ENCODE measurements at places on chromosomes 3 and 15. TPM values are rescaled to one million over a fixed set of nuclear protein-coding genes. Genes with fewer than 3 reads are reported as not detected.
A peak's percentile ranks its signal among the peaks of the same experiment; 100 is the strongest.

DNA sequence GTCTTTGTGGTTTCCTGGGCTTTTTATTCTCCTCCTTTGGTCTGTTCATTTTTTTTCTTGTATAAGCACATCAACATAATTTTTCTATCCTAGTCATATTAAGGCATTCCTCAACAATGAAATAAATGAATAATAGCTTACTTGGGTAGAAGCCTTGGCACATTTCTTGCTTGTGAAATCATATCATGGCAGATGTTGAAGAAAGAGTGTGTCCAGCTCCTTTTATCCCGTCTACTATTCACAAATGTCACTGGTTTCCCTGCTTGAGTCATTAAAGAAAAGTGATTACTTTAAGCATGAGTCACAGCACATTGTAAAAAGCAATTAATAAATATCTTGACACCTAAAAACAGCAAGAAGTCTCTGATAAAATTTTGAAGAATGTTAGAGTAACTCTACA, 42.1 kb downstream of the MINAR1 start:
- no peaks in the 10 kb centered on the region for H3K36me3 ChIP-seq
- DNase-seq = no peak
- no peak overlapping the region for H3K27ac ChIP-seq
- H3K4me3 ChIP-seq = no peak overlapping the region

The GOLGA8G gene
- not detected for total RNA-seq

GRCh38 chr3:129820587-129820986, 72.9 kb downstream of the TMCC1 start:
- H3K27ac ChIP-seq = no peak overlapping the region
- no peaks in the 10 kb centered on the region for H3K4me1 ChIP-seq
- no peaks in the 10 kb centered on the region for H3K27me3 ChIP-seq
- H3K36me3 ChIP-seq = peaks cover 4% of the 10 kb centered on the region

The ECE2 gene
- not detected for total RNA-seq

DNA sequence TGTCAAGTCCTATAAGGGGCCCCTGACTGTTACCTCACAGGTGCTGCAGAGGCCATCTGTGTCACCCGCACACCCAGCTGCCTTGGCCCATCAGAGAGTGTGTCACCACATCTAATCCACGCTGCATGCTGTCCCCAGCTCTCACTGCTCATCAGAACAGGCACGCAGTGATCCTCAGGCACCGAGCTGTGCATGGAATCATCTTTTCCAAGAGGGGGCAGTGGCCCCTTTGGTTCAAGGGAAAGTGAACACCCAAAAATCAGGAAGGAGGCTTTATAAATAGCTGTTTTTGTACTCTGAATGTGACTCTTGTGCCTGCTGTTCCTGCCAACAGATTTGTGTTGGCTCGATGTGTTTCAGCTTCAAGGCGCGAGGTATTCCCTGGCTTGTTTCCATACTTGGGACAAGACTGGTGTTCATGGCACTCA, 110.3 kb upstream of the ETV5 start:
- DNase-seq = no peak
- no peaks in the 10 kb centered on the region for H3K36me3 ChIP-seq

The CPN2 gene
- not detected for total RNA-seq

DNA sequence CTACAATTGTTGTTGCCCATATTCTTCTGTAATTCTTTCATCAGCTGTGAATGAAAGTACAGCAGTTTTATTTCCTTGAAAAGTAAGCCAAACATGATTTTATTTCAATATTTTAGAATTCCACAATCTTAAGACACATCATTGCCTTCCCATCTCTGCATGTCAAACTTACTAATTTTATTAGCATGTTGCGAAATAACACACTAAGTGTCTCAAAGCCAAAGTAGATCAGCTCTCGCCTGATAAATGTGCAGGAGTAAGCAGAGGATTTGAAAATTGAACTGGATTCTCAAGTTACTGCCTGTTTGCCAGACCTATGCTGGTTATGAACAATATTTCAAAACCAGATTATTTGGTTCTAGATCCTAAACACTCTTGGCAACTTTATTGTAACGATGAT, 25.7 kb downstream of the TGFBR2 start:
- peak overlapping the region; percentile 97 for H3K27ac ChIP-seq
- H3K4me1 ChIP-seq = peaks cover 95% of the 10 kb centered on the region
- DNase-seq = no peak
- no peaks in the 10 kb centered on the region for H3K27me3 ChIP-seq

The CA12 gene
- not detected for total RNA-seq

The DNAJC17 gene
- 42.2 TPM for total RNA-seq

DNA sequence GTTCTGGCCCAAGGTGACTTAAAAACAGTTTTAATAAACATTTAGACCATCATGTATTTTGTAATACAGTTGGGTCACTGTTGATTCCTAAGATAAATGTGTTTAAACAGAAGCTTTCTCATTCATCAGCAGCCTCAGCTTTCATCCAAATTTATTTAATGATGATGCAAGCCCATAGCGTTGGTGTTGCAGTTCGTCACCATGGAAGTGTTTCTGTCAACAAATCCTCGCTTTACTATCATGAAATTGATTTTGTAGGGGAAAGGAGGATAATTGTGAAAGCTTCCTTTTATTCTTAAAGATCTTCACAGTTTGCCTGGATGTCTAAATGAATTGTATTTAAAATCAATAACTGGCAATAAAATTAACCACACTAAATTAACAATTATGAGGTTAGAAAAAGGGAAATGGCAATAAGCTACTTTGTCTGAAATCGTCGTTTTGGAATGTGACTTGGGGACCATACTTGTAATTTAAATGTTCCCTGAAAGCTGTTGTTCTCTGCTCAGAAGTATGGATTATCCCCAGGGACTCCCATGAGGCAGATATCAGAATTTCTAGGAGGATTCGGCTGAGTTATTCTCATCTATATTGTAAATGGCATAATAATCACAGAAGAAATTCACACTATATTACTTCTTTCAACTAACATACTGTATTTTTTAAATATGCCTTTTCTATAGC, 29.0 kb downstream of the CMSS1 start:
- no peak for DNase-seq
- peaks cover 4% of the 10 kb centered on the region for H3K4me1 ChIP-seq
- H3K27ac ChIP-seq = no peak overlapping the region
- H3K4me3 ChIP-seq = no peak overlapping the region
- no peaks in the 10 kb centered on the region for H3K27me3 ChIP-seq
- no peaks in the 10 kb centered on the region for H3K36me3 ChIP-seq

The PATL2 gene
- 20.5 TPM for total RNA-seq

DNA sequence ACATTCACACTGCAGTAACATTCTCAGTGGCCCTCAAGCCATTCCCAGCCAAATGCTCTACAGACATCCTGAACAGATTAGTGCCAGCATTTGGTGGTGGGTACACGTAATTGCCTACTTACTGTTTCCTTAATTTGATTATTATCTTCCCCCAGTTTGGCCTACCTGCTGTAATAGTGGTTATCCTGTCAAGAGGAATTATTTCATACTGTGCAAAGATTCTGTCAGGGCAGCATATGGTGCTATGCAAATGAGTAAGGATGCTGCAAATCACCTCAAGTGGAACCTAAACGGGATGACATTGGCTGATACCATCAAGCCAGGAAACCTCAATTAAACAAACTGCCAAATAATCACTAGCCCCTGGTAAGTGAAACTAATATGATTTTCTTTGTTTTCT, 88.7 kb downstream of the SEMA6D start:
- no peaks in the 10 kb centered on the region for H3K36me3 ChIP-seq
- H3K27ac ChIP-seq = no peak overlapping the region
- no peak overlapping the region for H3K4me3 ChIP-seq
- DNase-seq = no peak
- H3K4me1 ChIP-seq = no peaks in the 10 kb centered on the region

GRCh38 chr3:133296981-133297380, 102.9 kb upstream of the BFSP2 start:
- H3K4me3 ChIP-seq = no peak overlapping the region
- no peaks in the 10 kb centered on the region for H3K4me1 ChIP-seq
- H3K36me3 ChIP-seq = no peaks in the 10 kb centered on the region

DNA sequence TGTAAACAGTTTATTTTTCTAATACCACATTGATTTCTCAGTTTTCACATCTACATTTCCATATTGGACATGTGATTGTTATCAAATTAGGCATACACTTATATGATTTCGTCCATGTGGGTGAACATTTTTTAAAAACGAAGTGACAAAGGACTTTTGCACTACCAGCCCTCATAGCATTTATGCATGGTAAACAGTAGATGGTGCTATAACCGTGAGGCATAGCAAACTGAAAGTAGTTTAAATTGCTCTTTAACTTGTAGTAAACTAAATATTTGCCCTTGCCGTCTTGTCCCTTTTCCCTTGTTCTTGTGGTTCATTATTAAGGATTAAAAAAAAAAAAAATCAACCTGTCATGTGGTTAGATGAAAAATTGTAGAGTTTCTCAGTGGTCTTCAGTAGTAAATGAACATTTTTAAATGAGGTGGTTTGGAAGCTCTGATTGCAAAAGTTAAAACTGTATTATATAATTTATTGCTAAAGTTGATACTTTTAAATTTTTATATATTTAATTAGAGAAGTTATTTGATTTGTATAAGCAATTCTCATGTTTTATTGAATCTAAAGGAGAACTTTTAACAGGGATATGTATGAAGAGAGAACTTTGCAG, 24.0 kb downstream of the STX19 start:
- peaks cover 4% of the 10 kb centered on the region for H3K4me1 ChIP-seq
- H3K27ac ChIP-seq = peak overlapping the region; percentile 38
- peak; percentile 41 for DNase-seq

The MASP1 gene
- not detected for total RNA-seq

GRCh38 chr3:58099865-58100264, 91.6 kb downstream of the FLNB start:
- peaks cover 24% of the 10 kb centered on the region for H3K36me3 ChIP-seq
- no peak for DNase-seq
- no peak overlapping the region for H3K4me3 ChIP-seq
- no peaks in the 10 kb centered on the region for H3K27me3 ChIP-seq
- no peak overlapping the region for H3K27ac ChIP-seq

DNA sequence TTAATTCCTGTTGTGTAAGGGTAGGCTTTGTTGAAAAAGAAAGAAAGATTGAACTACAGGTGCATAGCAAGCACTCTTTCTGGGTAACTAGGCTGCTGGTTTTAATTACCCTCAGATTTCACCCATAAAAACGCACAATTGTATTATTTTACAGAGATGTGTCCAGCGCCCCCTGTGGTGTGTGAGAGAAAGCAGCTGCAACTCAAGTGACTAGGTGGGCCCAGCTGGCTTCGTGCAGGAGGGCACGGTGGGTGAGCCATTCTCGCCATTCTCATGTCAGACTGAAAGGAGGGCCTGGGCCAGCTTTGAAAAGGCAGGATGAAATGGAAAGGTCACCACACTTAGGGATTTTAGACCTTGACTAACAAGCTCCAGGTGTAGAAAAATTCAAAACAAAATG, 122.6 kb downstream of the LRIG1 start:
- H3K4me1 ChIP-seq = peaks cover 14% of the 10 kb centered on the region
- no peaks in the 10 kb centered on the region for H3K27me3 ChIP-seq

- H3K4me3 ChIP-seq = no peak overlapping the region
- peaks cover 46% of the 10 kb centered on the region for H3K4me1 ChIP-seq
- no peak overlapping the region for H3K27ac ChIP-seq
- peaks cover 8% of the 10 kb centered on the region for H3K36me3 ChIP-seq
- no peak for DNase-seq
- no peaks in the 10 kb centered on the region for H3K27me3 ChIP-seq
These were observed 36.9 kb downstream of the APBA2 start for GRCh38 chr15:28922707-28923012.

DNA sequence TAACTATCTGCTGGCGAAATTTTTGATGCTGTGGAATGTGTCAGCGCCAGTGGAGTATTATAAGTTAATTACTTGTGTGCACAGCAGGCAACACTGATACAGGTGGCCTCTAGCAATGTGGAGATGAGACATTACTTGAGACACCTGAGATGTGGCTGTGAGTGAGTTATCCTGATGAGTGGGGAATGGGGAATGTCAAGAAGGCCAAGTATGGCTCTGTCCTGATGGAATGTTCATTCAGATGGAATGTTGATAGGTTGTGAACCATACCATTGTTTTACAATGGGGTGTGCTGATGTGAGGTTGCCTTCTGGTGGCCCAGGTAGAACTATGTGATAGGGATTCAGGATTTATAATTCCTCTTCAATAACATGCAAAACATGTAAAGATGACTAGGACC, 404.8 kb downstream of the PTPRG start:
- no peaks in the 10 kb centered on the region for H3K27me3 ChIP-seq
- H3K4me1 ChIP-seq = no peaks in the 10 kb centered on the region
- no peak for DNase-seq
- H3K4me3 ChIP-seq = no peak overlapping the region

GRCh38 chr3:119408243-119408950, 55.0 kb downstream of the TMEM39A start:
- no peaks in the 10 kb centered on the region for H3K4me1 ChIP-seq
- H3K36me3 ChIP-seq = no peaks in the 10 kb centered on the region
- H3K27me3 ChIP-seq = no peaks in the 10 kb centered on the region

- H3K36me3 ChIP-seq = no peaks in the 10 kb centered on the region
- peaks cover 10% of the 10 kb centered on the region for H3K4me1 ChIP-seq
- peaks cover 24% of the 10 kb centered on the region for H3K27me3 ChIP-seq
- no peak for DNase-seq
- H3K4me3 ChIP-seq = no peak overlapping the region
- no peak overlapping the region for H3K27ac ChIP-seq
These were observed 7.3 kb downstream of the CCDC33 start for GRCh38 chr15:74243431-74243830.

DNA sequence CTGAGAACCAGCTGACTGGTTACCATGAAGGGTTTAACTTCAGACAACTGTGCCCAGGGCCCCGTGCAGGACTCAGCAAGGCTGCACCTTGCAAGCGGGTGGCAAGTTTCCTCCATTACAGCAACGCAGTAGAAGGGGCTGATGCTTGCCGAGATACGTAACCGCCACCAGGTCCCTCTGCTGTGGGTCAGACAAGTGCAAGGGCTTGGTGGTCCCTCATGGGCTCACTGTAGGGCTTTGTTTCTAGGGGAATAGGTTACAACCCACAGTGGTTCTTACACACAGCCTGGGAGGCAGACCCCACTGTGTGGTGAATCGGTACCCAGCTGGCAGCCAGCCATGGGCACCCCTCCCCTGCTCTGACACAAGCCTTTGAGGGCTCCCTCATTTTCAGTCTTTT, 15.5 kb upstream of the SNRPA1 start:
- H3K4me3 ChIP-seq = no peak overlapping the region
- H3K27ac ChIP-seq = no peak overlapping the region
- no peaks in the 10 kb centered on the region for H3K36me3 ChIP-seq
- DNase-seq = no peak
- H3K4me1 ChIP-seq = no peaks in the 10 kb centered on the region

The DISP2 gene
- 1.4 TPM for total RNA-seq

GRCh38 chr15:74444106-74445062, 10.6 kb upstream of the SEMA7A start:
- H3K27me3 ChIP-seq = no peaks in the 10 kb centered on the region
- no peak overlapping the region for H3K4me3 ChIP-seq
- peaks cover 3% of the 10 kb centered on the region for H3K4me1 ChIP-seq
- DNase-seq = no peak

GRCh38 chr15:65307978-65308377, 3.5 kb downstream of the RNU5B-1 start:
- H3K4me1 ChIP-seq = peaks cover 28% of the 10 kb centered on the region
- no peak overlapping the region for H3K4me3 ChIP-seq
- no peaks in the 10 kb centered on the region for H3K36me3 ChIP-seq
- DNase-seq = no peak
- peaks cover 4% of the 10 kb centered on the region for H3K27me3 ChIP-seq
- no peak overlapping the region for H3K27ac ChIP-seq
